ENCODE measurements at places on chromosomes 2 and 18. TPM values are rescaled to one million over a fixed set of nuclear protein-coding genes. Genes with fewer than 3 reads are reported as not detected.

- no peak for DNase-seq
Observed at GRCh38 chr2:232857158-232857563, 12.9 kb upstream of the SNORC start.

GRCh38 chr2:218995972-218996711 is 2.9 kb upstream of the CRYBA2 start:
- peak; percentile 94 for DNase-seq

Gene LRRC30
- not detected for total RNA-seq

GRCh38 chr2:101518578-101519492 is 43.9 kb upstream of the RFX8 start:
- DNase-seq, result peak; percentile 30

DNA sequence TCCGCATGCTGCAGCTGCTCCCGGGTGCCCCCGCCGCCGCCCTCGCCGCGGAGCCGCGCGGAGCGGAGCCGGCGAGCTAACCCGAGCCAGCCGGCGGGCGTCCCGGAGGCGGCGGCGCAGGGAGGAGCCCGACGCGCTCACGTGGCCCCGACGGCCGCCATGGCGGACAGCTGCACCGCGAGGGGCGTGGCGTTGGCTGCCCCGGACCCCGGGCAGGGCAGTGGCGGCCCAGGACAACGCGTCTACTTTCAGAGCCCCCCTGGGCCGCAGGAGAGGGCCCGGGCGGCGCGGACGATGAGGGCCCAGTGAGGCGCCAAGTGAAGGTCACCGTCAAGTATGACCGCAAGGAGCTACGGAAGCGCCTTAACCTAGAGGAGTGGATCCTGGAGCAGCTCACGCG is 30.0 kb upstream of the CCNYL1 start:
- no peak for DNase-seq

- no peak for DNase-seq
Observed at GRCh38 chr2:29374823-29375222, 259.6 kb downstream of the CLIP4 start.

- DNase-seq, result no peak
Observed at GRCh38 chr18:28995319-28995718, 818.4 kb upstream of the CDH2 start.

Gene DSC3
- 0.34 TPM for total RNA-seq

- peak; percentile 31 for DNase-seq
Observed at GRCh38 chr2:101717071-101717845, 19.8 kb downstream of the MAP4K4 start.

- peak; percentile 31 for DNase-seq
Observed at GRCh38 chr18:75203416-75204268, 5.3 kb downstream of the PTGR3 start.

Gene THOC1
- 22.9 TPM for total RNA-seq

- no peak for DNase-seq
Observed at GRCh38 chr2:189115126-189115525, 64.4 kb downstream of the COL5A2 start.

DNA sequence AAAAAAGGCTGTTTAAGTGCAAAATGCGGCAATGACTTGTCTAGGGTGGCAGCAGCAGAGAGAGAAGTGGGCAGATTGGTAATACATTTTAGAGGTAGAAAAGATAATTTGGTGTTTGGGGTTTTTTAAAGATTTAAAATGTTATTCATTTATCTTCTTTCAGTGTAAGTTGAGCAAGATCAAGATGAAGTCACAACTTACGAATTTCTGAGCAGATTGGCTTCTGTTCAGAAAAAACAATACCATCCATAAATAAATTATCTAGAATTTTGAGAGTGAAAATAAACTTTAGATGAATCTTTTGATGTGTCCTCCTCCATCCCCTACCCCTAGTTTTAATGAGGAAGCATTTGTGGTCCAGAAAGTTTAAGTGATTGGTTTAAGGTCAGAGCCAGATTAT is 47.9 kb upstream of the FAM171B start:
- no peak for DNase-seq

Gene DQX1
- 44.0 TPM for total RNA-seq

DNA sequence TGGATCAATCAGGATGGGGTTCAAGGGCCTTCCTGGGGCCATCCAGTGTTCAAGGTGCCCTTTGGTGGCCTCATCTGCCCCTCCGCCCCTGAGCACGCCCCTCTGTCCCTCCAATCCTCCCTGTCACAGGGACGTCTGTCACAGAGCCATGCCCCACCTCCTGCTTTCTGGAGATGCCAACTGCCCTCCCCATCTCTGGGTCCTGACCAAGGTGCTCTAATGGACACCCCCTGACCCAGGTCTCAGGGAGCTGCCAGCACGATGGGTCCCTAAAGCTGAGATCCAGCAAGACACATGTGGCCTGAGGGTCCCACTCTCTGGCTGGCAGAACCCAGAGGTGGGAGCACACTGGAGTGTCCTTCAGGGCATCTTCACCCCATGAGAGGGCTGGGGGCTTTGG is 2.1 kb upstream of the TEKT4 start:
- no peak for DNase-seq

DNA sequence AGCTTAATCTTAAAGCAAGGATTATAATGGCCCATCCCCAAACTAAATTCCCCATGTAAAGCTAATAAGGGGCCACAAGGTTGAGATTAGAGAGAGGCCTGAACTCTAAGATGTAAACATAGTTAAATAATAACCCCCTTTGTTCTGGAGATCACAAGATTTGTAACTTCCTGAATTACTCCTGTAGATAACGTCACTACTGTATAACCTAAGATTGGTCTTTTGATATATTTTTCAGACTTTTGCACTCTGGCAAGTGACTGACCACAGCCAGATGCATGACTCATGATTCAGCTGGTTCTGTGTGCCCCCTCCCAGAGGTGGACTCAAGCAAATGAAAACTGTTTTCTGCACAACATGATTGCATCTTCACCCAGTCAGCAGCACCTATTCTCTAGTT is 686.0 kb upstream of the DDX18 start:
- DNase-seq, result no peak

DNA sequence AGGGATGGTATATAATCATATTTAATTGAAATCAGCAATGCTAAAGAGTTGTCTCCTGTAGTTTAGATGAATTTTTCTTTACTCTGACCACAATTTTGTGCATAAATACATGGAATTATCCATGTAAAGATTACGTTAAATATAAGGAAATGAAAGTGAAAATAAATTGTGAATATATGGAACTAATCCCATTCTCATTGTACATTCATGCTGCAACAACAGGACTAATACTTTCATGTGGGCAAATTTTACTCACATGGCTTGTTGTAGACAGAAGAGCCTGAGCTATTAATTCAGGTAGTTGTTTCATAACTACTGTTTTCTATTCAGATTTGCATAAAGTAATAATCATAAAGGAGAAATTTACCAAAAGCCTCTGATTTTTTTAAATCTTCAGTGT is 357.8 kb downstream of the ARHGAP15 start:
- no peak for DNase-seq

DNA sequence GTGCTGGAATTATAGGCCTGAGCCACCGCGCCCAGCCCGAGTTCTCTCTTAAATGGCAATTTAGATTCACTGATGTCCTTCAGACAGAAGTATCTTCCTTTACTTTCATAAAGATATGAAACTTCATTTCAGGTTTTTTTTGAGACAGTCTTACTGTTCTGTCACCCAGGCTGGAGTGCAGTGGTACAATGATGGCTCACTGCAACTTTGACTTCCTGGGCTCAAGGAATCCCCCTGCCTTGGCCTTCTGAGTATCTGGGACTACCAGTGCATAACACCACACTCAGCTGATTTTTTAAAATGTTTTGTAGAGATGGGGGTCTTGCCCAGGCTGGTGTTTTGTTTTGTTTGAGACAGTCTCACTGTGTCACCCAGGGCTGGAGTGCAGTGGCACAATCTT is 13.2 kb downstream of the ITGB1BP1 start:
- no peak for DNase-seq

- no peak for DNase-seq
Observed at GRCh38 chr2:231068525-231069222, 12.0 kb downstream of the PSMD1 start.

Measured in left colon (tissue), 2 donors.